ENCODE measurements at places on chromosomes 12 and 14.

- DNase-seq, result no peak
These were observed 564.0 kb downstream of the CCER1 start for GRCh38 chr12:90390947-90391346.

GRCh38 chr14:21846227-21846885 lies 172.7 kb upstream of the OR4E1 start:
- no peak for DNase-seq

DNA sequence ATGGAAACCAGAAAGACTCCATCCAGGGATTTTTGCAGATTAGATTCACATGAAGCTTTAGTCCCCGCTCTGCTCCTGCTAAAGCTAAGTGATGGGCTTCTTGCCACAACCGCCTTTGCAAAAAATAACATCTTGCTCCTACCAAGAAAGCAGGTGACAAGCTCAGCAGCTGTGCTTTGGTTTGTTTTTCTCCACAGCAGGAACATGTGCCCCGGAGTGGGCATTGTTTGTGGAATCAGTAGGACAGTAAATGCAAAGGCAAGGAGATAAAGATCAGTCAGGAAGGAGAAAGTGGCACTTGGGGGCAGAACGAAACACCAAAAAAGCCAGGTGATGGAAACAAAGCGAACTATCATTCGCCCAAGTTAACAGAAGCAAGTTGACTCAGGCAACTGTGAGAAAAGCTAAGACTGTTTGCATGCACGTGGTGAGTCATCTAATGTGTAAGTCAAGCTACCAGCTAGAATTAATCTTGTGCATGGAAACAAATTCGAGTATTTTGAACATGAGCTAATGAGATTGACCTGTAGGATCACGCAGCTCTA lies 165.5 kb upstream of the PLXNC1 start:
- no peak for DNase-seq

GRCh38 chr14:52683985-52684520 lies 11.3 kb downstream of the ERO1A start:
- DNase-seq, result no peak

DNA sequence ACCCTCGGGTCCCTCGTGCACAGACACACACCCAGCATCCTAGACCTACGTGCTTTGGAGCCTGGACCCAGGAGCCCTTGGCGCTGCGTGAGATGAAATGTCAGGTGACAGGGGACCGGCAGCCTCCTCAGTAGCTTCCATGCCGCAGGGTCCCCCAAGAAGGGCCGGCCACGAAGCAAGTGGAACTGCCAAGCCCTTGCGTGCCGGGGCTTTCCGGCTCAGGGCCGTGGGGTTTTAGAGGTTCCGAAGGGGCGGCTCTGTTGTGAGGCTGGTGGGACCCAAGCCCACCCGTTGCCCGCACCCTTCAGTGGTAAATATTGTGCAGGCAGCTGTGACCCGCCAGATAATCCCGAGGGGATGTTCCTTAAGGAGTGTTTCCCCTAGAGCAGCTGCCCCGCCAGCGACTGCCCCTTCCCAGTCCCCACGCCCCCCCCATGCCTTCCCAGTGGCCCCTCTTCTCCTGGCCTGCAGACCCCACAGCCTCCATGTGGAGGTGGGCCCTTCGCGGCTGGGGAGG lies 133.7 kb downstream of the ADGRD1 start:
- DNase-seq, result no peak

DNA sequence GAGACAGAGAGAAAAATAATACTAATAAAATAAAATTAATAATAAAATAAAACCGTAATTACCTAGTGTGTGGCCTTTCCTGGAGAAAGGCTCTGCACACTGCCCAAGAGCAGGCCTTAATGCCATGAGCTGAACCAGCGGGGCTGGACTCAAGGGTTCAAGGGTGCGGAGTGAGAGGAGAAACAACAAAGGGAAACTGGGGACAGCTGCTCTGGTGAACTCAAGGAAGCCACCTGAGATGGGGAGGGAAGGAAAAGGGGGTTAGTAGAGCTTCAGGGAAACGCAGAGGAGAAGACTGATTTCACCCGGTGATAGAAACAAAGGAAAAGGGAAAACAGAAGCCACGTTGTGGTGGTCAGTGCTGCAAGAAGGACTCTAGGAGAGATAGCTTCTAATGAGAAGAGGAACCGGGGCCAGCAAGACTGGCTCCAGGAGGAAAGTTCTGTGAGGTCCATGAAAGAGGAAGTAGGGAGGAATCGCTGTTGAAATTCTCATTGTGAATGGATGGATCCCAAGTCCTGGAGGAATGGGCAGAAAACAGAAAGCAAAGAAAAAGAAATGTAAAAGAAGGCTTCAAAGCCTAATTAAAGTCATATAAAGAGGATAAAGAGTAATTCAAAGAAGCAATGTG lies 48.3 kb upstream of the BCL2L14 start:
- no peak for DNase-seq

- no peak for DNase-seq
These were observed 64.8 kb downstream of the GNS start for GRCh38 chr12:64694130-64695040.

GRCh38 chr12:40110586-40110985 lies 4.7 kb upstream of the SLC2A13 start:
- DNase-seq, result no peak

DNA sequence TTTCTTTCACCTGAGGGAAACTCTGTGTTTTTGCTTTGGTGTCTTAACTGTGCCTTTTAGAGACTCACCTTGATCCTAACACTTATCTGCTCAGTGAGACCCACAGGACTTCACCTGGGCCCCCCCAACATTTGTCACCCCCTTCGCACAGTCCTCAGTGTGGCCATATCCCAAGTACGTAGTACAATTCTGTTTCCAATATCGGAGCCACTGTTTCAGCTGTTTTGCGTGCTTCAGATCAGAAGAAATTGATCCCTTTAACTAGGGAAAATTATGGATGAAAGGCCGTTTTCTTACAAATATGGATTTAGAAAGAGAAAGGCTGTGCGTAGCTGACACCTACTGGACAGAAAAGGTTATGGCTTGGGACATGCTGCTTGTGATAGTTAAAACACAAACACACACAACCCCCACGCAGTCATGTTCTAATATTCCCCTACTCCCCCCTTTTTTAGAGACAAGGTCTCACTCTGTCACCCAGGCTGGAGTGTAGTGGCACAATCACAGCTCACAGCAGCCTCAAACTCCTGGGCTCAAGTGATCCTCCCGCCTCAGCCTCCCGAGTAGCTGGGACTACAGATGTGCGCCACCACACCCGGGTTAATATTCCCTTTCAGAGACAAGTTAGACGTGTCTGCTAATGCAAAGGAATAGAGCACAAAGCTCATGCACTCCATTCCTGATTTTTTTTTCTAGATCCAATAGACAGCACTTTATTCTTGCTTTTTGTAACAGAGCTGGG lies 3.6 kb upstream of the SLC7A8 start:
- DNase-seq, result no peak

DNA sequence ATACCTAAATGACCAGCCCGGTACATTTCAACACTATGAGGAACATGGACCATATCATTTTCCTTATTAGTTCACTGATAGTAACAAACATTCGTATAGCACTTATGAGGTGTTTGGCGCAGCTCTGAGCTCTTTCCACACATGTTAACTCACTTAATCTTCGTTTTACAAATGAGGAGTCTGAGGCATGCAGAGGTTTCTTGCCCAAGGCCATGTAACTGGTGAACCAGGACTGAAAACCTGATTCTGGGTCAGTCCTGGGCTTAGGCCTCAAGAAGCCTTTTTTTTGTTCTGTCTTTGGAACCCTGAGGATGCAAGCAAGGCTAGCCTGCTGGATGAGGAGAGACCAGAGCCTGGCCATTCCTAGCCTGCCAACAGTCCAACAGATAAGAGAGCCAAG lies 55.0 kb downstream of the C14orf132 start:
- DNase-seq, result no peak

- DNase-seq, result no peak
These were observed 259.0 kb upstream of the G2E3 start for GRCh38 chr14:30299915-30300314.

DNA sequence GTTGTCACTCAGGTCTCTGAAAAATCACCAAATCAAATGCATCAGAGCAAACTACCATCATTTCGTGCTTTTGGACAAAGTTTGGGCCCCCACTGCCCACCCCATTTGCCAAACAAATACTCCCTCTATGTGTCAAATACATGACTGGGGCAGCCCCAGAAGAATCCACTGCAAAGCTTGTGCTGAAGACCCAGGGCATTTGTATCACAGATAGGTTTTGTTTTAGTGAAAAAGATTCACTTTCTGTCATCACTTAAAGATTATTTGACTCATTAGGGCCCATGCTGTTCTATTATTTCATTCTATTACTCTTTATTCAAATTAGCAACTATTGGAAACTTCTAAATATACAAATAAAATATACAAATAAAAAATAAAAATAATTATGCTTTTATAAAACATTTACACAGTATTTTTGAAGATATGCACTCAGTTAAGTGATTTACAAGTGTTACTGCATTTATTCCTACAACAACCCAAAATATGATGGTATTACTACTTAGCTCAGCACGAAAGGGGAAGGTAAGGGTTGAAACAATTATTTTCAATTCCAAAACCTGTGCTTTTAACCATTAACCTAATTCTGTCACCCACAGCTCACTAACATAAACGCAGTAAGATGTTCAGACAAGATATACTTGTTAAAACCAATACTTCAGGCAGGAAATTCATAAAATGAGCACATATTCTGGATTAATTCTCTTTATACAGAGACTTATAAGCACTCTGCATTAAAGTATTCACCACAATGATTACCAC lies 36.5 kb downstream of the LRIG3 start:
- no peak for DNase-seq

DNA sequence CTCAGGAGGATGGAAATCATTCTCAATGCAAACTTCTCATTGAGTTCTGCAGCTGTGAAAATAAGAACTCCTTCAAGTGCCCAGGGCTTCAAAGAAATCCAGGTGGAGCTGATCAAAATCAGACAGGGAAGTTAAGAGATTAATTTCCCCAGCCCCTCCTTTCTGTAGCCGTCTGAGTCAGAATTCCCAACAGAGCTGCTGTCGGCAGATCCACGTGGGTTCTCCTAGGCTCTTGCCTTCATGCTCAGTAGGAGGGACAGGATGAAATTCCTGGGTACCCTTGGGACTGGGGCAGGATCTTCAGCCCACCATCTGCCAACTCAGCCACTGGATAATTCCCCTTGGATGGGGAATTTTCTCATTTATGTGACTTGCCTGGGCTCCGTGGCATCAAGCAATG lies 13.3 kb downstream of the TGFB3 start:
- no peak for DNase-seq

DNA sequence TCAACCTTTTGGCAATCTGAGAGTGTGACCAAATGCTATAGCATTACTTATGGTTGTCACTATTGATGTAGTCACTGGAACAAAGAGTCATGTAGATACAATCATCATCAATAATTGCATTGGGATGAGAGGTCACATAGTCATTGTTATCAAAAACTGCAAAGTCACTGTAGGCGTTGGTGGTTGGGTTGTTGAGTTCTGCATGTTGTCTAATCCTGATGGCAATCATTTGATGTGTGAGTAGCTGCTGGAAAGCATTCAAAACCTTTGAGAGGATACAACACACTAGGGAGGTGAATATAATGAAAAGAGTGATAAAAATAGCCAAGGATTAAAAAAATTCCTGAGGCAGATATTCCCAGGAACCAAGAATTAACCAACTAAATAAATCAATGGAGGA lies 214.7 kb upstream of the SYT10 start:
- DNase-seq, result no peak

DNA sequence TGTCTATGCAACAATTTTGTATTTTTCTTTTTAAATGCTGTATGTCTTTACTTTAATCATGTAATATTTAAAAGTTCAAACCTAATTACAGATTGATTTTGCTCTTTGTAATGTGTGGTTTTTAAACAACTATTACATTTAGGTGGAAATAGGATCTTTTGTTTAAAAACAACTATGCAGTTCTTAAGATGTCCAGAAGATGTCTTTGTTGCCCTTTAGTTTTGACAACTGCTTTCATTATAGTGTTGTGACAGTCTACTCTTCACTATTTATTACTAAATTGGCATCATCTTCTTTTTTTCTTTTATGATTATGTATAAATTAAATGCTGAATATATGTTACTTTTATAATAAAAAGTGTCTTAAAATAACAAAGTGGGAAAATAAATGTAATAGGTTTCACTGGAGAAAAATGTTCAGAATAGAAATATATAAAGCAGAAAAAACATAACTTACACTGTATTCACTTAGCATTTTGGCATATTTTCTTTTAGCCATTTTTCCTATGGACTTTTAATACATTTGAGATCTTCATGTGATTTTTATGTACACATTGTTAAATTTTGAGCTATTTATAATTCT lies 27.1 kb upstream of the PCNX4 start:
- no peak for DNase-seq

- no peak for DNase-seq
These were observed 23.5 kb downstream of the RPS6KA5 start for GRCh38 chr14:91036741-91037469.

DNA sequence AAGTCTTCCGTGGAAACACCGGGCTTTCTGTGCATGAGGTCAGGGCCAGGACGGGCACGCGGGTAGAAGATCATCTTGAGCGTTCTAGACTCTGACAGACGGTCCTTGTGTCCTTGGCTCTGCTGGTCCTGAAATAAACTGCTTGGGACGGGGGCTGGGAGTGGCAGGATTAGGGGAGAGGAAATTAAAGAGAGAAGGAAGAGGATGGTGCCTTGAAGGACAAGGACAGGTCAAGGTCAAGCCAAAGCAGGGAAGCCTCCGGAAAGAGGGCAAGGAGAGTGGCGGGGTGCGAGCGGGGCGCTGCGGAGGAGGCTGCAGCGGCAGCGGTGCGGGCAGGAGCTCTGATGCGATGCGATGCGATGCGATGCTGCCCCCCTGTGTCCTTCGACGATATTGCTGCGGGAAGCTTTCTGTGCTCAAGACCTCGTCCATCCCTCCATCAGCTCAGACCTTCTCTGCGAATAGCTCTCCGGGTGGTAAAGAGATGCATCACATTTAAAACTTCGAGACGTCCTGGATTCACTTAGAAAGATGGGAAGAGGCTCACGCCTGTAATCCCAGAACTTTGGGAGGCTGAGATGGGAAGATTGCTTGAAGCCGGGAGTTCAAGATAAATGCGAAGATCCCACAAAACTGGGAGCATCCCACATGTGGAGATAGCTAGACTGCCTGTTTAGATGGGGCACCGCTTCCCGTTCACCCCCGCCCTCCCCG lies 110.1 kb upstream of the TMEM132D start:
- DNase-seq, result no peak

DNA sequence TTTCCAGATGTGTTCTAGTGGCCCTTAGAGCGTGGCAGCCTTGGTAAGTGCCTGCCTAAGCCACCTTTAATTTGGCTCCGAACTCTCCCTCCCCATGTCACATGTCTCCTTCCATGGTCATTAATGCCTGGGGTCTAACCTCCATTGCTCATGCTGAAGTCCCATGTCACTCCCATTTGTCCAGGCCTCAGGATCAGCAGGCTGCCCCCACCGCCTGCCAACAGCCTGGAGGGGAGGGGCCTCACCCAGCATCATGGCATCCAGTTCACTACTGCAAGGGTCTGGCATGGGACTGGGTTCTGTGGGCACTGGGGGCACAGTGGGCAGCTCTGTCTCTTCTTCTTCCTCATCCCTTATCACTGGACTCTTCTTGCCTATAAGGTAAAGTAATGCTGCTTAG lies 4.4 kb downstream of the MMP19 start:
- no peak for DNase-seq
